ENCODE measurements at places on chromosomes 16 and 17. TPM values are rescaled to one million over a fixed set of nuclear protein-coding genes. Genes with fewer than 3 reads are reported as not detected.

DNA sequence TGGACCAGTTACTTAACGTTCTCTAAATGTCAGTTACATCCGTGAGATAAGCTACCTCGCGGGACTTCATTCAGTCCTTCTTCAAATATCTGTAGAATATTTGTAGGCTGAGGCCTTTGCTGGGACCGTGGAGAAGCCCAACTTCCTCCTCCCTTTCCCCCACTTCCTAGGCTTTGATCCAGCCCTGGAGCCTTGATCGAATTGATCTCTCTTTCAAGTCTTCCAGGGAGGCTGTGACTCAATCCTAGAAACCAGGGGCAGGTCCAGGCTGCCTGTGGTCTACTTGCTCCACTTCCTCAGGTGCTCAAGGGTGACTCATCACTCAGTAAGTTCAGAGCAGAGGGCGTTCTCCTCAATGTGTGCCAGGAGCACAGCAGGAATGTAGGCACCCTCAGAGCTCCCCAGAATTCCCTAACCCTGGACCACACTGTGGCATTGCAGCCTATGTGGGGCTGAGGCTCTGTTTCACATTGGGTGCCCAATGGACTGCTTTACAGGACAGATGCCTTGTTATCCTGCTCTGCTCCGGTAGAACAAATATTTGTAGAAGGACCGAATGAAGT lies 11.2 kb upstream of the CEP20 start:
- ATAC-seq, result no peak

GRCh38 chr17:51427856-51428255 lies 167.5 kb downstream of the UTP18 start:
- ATAC-seq, result no peak

GRCh38 chr16:3564130-3564888 lies 12.9 kb downstream of the NLRC3 start:
- ATAC-seq, result no peak

DNA sequence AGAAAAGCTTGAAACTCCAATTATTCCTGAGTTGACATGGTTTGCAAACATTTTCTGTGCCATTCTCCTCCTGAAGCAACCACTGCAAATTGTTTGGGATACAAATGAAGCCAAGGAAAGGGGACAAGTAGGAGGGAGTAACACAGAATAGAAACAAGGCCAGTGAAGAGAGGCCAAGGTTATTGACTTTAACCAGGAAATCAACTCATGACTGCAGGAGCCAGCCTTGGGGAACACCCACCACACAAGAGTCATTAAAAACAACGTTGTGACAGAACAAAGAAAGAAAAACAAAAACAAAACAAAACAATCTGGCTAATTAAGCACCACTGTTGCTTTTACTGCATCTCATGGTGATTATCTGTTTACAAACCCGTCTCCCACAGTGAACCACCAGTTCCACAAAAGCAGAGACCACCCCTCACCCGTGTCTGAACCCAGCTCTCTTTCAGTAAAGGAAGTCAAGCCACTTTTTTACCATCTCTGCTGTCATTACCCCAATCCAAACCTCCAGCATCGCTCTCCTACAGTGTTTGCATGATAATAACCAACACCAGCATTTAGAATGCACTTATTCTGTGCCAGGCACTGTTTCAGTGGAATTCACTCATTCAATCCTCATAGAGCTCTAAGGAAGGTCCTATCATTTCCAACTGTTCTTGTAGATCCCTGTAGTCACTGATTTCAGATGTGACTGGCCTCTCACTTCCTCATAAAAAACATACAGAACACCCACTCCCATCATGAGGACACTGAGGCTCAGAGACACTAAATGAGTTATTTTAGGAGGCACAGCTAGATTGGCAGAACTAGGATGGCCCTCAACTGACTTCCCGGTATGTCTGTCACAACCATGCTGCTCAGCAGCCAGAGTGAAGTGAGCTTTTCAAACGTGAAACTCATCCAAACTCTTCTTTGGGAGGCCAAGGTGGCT lies 2.0 kb downstream of the ZDHHC1 start:
- no peak for ATAC-seq

- ATAC-seq, result no peak
These were observed 103.5 kb downstream of the ABCC1 start for GRCh38 chr16:16052916-16053315.

- ATAC-seq, result no peak
These were observed 188.2 kb downstream of the FTO start for GRCh38 chr16:53892155-53892554.

DNA sequence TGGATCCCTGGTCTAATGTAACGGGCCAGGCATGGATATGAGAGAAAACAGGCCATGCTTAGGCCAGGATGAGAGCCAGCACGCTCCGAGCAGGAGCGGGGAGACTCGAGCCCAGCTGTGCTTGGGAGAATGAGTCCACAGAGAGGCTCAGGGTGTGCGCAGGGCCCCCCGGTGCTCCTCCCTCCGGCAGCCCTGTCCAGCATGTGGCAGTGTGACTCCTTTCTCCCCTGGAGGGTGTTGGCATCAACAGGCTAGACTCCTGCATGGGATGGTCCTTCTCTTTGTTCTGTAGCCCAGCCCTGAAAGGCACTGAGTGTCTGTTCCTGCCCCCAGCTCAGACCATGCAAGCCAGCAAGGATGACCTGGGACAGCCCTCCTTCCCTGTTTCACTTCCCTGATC lies 23.4 kb downstream of the PGS1 start:
- ATAC-seq, result no peak

PSMC3IP gene
- total RNA-seq, result 4.0 TPM

MPRIP gene
- 179 TPM for total RNA-seq

TSPAN10 gene
- not detected for total RNA-seq

DLG4 gene
- 14.1 TPM for total RNA-seq

CSH1 gene
- not detected for total RNA-seq
